ENCODE measurements at places on chromosomes 3 and 15.

- no peak for DNase-seq
Observed at GRCh38 chr3:4997946-4998345, 18.7 kb downstream of the BHLHE40 start.

DNA sequence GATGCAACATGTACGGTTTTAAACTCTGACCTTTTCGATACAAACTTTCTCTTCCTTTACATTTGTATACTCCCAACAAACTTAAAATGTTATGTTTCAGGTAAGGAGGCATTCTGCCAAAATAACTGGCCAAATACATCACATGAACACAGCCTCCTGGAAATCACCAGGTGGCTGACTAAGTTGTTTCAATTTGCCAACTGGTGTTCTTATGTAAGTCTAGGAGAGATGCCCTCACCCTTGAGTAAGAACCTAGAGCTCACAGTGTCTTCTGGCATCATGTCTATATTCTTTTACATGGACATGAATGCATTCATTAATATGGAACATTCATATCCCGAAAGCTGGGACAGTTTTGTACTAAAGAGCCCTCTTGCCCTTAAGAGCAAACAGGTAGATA lies 341.1 kb upstream of the NR2F2 start:
- no peak for DNase-seq

DNA sequence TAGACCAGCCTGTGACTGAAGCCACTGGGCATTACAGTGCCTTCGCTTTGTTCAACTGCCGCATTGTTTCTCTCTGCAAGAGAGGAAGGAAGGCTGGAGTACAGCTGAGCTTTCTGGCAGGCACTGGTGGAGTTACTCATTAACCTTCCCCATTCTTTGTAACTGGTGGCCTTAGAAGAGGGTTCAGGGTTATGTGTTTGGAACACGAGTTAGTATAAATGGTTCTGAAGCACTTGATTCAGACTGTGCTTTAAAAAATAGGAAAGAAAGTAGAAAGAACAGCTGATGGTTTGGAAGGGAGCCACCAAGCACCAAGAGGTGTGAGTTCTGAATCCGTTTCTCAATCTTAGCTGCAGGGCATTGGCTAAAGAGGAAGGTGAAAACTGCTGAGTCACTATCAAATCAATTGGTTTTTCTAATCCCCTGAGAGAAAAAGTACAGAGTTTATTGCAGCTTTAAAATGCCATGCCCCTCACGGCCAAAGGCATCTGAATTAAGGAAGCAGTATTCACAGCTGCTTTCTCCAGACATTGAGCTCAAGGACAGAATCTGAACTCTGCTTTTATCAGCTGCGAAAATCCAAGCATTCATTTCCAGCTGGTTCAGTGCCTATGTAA lies 3.6 kb downstream of the HGD start:
- DNase-seq = no peak

DNA sequence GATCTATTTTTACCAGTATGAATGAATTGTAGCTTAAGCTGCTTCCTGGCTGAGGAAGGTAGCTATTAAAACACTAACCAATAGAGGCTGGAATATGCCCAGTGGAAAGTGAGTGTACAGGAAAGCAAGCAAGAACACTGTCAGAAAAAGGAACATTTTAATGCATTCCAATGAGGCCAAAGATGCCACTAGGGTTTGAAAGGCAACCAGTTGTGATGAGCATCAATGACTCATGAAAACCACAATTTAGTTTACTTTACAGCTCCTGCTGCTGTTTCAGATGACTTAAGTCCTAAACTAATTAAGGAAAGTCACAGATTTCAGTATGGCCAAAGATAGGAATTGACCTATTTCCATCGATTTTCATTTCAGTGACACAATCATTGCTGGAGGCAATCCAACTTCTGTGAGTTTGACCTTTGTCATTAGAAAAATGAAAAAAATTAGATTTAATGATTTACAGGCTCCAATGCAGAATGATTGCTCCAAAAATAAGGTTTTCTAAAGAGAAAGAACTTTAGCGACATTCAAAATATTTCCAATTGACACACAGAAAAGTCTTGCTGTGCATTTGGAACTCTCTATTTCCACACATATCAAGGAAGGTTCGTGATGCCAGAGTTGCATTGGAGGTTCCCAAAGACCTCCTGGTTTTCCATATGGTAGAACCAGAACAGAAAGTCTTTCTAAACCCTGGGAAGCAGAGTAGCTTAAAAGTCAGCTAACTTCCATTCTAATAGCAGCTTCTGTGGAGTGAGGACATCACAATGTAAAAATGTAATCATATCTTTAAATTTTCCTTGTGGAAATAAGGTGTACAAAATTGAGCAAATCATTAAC lies 103.0 kb downstream of the SUCNR1 start:
- no peak for DNase-seq

GRCh38 chr15:80163217-80163616 lies 10.4 kb downstream of the FAH start:
- no peak for DNase-seq

GRCh38 chr15:94258246-94258645 lies 26.9 kb downstream of the MCTP2 start:
- DNase-seq = no peak

GRCh38 chr3:184174646-184175492 lies at the start of gene AP2M1:
TSS of gene AP2M1 (plus strand) at chr3:184174855. CDS start at chr3:184176994, 2,139 bp downstream.
- DNase-seq = peak; percentile 98

- no peak for DNase-seq
Observed at GRCh38 chr3:55782807-55783206, 295.7 kb upstream of the WNT5A start.

GRCh38 chr3:178947738-178948137 lies 123.9 kb downstream of the ZMAT3 start:
- no peak for DNase-seq

GRCh38 chr3:167862104-167862730 lies 126.7 kb downstream of the SERPINI1 start:
- DNase-seq = no peak

- DNase-seq = no peak
Observed at GRCh38 chr15:100248236-100248635, 93.5 kb downstream of the ADAMTS17 start.

GRCh38 chr3:113179235-113179824 lies 32.0 kb upstream of the BOC start:
- no peak for DNase-seq

DNA sequence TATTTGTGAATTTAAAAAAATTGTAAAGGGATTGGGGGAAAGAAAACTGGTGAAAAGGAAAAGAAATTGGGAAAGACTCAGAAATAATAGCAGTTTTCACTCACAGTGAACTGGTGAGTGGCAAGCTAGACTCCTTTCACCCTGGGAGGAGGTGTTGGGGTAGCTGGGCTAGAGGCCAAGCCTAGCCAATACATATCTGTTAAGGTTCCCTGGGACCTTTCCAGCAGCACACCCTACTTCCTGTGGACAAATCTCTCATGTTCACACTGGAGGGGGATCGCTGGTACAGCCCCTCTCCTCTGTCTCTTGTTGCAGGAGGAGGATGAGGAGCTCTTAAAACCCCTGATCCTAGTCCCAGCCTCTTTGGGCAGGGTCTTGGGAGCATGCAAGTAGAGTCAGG lies 3.7 kb upstream of the RPP25 start:
- no peak for DNase-seq

DNA sequence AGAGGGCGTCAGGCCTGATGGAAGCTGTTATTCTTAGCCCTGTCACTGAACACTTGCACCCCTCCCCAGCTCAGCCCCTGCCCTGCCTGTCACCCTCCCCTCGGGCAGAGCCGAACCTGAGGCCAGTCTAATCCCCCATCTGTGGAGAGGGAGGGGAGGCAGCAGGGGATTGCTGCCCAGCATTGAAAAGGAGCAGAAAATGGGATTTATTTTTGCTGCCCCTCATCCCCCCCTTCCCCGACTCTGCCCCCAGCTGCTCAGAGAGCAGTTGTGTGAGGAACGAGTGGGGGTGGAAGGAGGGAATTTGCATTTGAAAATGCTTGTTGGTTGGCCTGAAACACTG lies 71.6 kb downstream of the EPHB3 start:
- no peak for DNase-seq

DNA sequence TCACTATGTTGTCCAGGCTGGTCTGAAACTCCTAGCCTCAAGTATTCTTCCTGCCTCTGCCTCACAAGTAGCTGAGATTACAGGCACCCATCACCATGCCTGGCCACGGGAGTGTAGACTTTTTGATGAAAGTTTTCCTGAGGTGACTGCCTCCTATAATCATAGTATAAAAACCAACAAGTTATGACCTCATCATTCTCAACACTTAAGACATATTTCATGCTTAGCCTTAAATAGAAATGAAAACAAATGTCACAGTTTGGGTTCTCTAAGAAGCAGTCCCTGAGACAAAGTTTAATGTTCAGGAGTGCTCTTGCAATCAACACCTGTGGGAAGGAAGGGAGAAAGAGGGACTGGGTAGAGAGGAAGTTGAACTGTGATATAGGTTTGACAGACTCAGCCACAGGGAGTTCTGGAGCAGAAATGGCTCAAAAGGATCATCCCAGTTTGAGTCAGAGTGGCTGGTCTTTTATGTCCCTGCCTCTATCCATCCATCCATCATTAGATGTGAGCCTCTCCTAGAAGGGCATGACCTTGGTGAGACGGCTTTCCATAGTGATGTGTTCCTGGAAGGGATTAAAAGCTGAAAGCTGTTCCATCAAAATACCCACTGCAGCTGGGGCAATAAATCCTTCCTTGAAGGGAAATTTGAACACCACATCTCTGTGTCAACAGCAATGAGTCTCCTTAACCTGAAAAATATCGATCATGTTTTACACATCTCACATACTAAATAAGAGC lies 16.2 kb upstream of the ABHD5 start:
- no peak for DNase-seq

- no peak for DNase-seq
Observed at GRCh38 chr3:156685198-156685597, 10.8 kb downstream of the TIPARP start.

DNA sequence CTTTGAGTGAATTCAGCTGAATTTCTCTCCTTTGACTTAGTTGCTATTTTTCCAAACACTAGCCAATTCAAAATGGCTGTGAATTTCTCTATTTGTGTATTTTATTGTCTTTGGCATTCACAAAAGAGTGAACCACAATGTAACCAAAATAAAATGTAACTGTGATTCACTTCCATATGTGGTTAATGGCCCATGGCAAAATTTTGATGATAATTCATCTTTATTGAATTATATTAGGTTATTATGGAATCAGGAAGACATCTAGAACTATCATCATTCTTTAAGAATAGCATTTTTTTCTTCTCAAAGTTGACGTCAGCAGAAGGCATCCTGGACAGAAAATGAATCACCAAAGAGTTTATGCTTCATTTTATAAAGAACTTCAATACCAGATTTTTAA lies 705.3 kb upstream of the NAALADL2 start:
- DNase-seq = no peak
